ENCODE measurements at places on chromosomes 4 and X. TPM values are rescaled to one million over a fixed set of nuclear protein-coding genes. Genes with fewer than 3 reads are reported as not detected.

NPY2R gene
- not detected for total RNA-seq

SLC49A3 gene
- 5.2 TPM for total RNA-seq

COL4A6 gene
- 10.6 TPM for total RNA-seq

EGF gene
- total RNA-seq = not detected

SOWAHB gene
- 1.3 TPM for total RNA-seq

SPATA4 gene
- total RNA-seq = 3.7 TPM

CXorf38 gene
- total RNA-seq = 13.2 TPM

FAM47A gene
- total RNA-seq = not detected

GRCh38 chr4:140839406-140839805, 83.2 kb upstream of the TBC1D9 start:
- no peak for DNase-seq

GRCh38 chrX:97215186-97215585, 331.5 kb downstream of the RPA4 start:
- no peak for DNase-seq

DNA sequence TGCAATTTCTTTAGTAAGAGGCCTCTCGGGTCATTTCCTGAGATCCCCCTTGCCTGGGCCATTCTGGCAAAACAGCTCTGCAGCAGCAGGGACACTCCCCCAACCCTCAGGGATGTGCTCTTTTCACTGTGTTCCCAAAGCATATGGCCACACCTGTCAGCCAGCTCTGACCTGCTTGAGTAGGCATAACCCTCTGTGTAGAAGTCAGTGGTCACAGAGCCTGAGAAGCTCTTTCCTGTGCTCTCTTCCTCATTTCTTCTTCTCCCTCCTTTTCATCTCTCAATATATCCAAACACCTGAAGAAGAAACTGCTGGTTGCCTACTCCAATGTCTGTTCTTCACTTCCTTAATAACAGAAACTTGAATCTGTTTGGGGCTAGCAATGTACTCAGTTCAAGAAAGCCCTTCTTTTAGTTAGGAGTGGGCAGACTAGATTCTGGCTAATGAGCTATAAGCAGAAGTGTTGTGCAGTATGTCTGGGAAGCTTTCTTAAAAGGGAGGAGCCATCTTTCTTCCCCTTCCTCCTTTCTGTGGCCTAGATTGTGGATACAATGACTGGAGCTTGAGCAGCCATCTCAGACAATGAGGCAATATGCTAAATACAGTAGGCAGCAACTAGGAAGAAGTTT, 73.3 kb downstream of the PRPS1 start:
- DNase-seq = no peak

DNA sequence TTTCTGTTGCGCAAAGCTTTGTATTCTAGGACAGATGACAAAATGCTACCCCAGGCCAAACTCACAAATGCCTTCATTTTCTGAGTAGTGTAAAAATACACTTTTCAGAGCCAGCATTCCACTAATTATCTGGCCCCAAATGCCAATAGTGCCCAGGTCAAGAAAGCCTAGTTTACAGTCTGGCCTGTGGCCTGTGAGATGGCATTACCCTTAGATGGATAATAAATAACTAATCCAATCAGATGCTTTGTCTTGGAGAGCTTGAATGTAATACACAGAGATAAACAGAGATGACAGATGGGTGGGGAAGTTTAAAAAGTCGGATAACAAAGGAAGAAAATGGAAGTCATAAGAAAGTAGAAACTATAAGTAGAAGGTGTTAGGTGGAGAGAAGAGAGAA, 264.6 kb upstream of the FTHL17 start:
- no peak for DNase-seq

- no peak for DNase-seq
Observed at GRCh38 chrX:49892542-49892941, 13.3 kb downstream of the USP27X start.

DNA sequence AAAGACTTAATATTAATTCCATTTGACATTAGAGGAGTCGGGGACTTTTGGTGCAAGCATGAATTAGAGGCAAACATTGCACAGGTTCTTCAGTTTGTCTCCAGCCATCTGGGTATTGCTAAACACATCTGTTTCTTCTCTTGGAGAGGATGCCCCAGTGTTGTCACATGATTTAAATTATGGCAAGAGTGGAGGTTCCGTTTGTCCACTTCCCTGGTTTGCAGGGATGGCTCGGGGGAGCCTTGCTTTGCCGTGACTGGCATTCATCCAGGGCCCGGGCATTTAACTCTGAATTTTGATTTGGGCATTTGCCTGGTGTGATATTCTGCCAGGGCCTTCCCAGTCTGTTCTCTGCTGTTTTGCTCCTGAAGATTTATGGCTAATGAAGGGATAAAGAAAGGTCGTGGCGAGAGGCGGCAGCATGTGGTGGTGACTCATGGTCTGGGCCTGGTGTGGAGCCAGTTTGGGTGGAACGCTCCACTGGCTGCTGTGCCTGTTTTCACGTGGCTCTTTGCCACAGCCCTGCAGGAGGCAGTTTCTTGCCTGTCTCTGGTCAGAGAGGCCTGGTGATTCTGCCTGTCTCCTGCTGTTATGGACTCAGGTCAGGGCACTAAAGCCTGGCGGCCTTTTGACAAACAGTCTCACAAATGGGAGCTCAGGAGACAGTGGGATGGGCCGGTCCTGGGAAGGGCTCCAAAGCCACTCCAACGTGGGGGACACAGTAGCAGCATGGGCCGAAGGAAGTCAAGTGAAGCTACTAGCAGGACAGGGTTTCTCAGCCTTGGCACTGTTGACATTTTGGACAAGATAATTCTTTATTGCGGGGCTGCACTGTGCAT, 99.4 kb upstream of the PGRMC2 start:
- peak; percentile 94 for DNase-seq

GRCh38 chr4:76902233-76902890, 4.4 kb upstream of the SOWAHB start:
- no peak for DNase-seq

DNA sequence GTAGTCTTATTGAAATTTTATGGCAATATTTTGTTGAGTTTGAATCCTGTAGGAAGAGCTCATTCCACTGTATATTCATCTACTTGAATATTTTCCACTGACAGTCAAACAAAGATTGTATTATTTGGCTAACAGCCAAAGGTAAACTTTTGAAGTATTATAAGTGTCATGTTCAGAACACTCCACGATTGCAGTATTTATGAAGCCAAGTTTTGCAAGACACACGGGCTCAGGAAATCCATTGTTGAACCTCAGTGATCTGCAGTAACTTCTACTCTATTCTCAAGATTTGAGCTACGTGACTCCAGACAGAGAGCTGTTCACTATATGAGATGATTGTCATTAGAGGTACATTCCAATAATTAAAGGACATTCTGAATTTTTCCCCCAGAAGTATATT, 302.7 kb upstream of the ADGRL3 start:
- DNase-seq = no peak

- DNase-seq = no peak
Observed at GRCh38 chr4:1318488-1319213, 28.4 kb upstream of the UVSSA start.

DNA sequence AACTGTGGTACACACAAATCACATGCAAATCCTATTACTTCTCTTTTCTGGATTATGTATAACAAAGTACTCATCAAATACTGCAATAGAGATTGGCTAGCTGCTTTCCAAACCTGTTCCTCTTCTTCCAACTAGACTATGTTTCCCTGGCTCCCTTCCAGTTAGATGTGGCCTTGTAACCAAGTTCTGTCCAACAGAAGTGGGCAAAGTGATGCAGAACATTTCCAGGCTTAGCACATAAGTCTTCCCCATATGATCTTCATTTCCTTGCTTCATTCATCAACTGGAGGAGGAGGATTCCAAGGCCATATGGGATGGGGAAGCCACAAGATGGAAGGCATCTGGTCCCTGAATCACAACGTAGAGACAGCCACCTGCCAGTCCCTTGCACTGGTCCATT, 8.0 kb downstream of the SLC9A7 start:
- no peak for DNase-seq

DNA sequence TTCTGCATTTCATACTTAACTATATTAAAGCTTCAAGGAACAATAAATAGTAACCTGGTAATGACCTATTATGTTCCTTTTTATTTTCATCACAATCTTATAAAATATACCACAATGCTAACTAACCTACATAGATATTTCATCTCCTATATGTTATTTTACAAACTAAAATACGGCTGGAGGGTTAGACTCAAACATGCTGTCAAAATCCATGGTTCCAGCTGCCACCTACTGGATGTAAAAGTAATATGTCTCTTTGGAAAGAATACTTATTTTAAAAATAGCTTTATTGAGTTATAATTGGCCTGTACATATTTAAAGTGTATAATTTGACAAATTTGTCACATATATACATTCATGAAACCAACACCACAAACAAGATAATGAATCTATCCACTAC, 15.0 kb downstream of the RGN start:
- no peak for DNase-seq

GRCh38 chr4:126775485-126776106, 857.2 kb upstream of the INTU start:
- no peak for DNase-seq
